ENCODE measurements at places on chromosomes 12 and 14.

DNA sequence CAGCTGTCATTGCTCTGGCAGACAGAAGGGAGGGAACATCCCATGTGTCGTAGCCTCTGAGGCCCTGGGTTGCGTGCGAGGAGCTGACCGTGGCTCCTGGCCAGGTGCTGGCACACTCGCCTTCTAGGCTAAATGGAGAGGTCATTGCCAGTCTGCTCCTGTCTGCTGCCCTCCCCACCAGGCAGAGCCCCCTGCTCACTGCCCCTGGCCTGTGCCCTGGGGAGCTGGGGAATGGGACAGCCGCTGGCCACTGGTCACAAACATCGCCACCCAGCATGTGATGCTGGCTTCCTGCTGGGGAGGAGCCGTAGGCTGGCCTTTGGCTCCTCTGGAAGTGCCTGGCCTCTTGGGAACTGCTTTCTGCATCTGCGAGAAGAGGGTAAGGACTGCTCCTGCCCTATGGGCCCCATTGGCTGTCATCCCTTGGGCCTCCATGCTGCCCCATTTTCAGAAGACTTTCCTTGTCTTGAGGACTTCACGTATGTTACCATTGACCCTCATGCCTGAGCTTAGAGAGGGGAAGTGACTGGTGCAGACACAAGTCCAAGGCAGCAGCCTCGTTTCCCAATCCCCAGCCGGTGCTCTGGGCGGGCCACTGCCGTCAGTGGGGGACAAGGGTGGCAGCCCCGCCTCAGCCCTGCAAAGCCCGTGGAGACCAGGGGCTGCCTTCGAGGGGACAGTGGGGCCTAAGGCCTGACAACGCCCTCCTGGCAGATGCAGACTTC lies 2.0 kb upstream of the TNFAIP2 start:
- no peak for DNase-seq

- no peak for DNase-seq
Observed at GRCh38 chr12:79452906-79453305, 237.9 kb downstream of the PAWR start.

- DNase-seq = no peak
Observed at GRCh38 chr14:98608071-98609060, 663.6 kb downstream of the BCL11B start.

- no peak for DNase-seq
Observed at GRCh38 chr12:123938679-123939480, 33.8 kb downstream of the CCDC92 start.

DNA sequence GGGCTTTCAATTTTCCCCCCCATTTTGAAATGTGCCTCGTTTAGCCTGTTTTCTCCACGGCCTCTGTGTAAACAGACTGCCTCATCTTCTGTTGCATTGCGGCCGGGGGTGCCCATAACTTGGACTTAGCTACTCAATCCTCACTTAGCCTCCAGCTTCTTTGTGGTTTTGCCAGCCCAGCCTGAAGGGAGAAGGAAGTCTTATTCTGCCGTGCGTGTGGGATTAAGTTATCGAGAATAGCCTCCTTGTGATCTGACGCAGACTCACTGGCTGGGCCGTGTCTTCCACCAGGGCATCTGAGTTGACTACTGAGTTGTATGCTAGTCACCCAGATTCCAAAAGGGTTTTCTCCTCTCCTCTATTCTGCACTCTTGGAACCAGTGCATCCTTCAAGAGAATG lies 8.1 kb downstream of the PRKAB1 start:
- no peak for DNase-seq

- DNase-seq = no peak
Observed at GRCh38 chr12:105480162-105480561, 149.7 kb downstream of the C12orf75 start.

DNA sequence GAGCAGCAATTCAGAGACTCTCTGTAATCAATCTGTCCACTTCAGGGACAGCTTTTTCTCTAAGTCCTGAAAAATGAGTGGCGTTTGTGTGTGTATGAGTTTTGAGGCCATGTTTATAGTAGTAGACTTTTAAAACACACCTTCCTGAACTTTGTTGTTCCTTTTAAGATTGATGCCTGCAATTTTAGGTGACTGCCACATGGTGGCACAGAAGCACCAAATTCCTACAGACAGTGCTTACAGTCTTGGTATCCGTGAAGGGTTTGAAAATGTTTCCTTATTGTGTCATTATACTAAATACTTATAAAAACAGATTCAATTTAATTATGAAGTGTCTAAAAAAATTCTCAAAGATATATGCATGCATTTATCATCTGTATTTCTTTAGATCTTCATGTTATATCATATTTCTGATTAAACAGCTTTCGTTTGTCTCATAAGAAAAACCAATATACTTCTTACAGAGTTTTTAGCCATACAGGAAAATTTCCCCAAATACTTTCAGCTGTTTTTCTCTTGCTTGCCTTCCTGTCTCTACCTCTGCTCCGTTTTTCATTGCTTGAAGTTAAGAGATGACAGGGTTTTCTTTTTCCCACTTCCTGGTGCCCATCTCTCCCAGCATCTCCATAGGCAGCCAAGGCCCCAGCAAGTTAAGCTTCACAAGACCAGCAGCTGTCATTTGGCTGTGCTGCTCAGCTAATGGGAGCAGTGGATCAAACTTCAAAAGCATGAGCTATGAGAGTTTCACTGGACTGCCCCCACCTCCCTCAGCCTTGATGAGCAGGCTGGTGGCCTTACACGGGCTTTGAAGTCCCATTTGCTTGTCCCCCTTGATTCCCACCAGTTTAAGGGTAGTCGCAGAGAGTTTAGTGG lies 259.6 kb downstream of the AKAP6 start:
- DNase-seq = no peak

GRCh38 chr14:69346710-69347109 lies 51.4 kb downstream of the ERH start:
- DNase-seq = no peak

GRCh38 chr14:68987653-68988036 lies 8.5 kb upstream of the ACTN1 start:
- no peak for DNase-seq

GRCh38 chr14:76012354-76012753 lies 26.8 kb downstream of the IFT43 start:
- DNase-seq = no peak

DNA sequence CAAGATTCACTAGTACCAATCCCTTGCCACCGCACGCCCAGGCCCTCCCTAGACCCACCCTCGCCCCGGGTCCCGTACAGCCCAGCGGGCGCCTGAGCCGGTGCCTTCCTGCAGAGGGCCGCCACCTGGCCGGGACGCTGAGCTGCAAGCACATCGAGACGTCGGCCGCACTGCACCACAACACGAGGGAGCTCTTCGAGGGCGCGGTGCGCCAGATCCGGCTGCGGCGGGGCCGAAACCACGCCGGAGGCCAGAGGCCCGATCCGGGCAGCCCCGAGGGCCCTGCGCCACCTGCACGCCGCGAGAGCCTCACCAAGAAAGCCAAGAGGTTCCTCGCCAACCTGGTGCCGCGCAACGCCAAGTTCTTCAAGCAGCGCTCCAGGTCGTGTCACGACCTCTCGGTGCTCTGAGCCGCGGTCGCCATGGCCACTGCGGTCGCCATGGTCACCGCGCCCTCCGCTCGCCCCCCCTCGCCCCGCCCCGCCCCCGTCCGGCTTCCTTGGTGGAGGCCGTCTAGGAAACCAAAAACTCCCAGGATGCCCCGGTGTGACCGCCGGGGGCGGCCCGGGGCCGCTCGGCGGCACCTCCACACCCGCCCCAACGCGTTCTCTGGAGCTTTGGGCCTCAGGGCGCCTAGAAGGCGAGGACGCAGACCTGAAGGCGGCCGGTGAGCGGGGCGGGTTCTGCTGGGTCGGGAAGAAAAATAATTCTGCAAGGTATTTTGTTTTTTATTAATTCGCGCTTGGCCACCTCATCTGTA lies 3.7 kb downstream of the REM2 start:
- no peak for DNase-seq

- DNase-seq = no peak
Observed at GRCh38 chr12:32264961-32265360, 134.4 kb upstream of the FGD4 start.

DNA sequence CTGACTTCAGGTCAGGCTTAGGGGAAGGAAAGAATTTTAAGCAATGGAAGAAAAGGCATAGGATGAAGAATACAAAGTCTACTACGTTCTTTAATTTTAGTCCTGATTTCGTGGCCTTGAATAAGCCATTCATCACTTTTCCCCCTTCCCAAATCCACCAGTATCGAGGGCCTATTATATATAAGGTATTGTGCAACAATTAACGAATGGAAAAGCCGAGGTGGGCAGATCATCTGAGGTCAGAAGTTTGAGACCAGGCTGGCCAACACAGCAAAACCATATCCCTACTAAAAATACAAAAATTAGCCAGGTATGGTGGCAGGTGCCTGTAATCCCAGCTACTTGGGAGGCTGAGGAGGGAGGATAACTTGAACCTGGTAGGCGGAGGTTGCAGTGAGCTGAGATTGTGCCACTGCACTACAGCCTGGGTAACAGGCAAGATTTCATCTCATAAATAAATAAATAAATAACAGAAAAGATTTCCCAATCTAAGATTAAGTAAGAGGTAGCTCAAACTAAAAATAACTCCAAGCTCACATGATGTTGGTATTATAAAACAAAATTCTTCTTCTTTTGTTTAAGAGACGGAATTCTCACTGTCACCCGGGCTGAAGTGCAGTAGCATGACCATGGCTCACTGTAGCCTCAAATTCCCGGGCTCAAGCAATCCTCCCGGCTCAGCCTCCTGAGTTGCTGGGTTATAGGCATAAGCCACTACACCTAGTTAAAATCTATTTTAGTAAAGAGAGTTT lies 58.3 kb upstream of the NR2C1 start:
- DNase-seq = no peak

- no peak for DNase-seq
Observed at GRCh38 chr12:90974286-90974685, 19.3 kb upstream of the CCER1 start.

- no peak for DNase-seq
Observed at GRCh38 chr14:54857830-54858269, 44.8 kb downstream of the GCH1 start.

DNA sequence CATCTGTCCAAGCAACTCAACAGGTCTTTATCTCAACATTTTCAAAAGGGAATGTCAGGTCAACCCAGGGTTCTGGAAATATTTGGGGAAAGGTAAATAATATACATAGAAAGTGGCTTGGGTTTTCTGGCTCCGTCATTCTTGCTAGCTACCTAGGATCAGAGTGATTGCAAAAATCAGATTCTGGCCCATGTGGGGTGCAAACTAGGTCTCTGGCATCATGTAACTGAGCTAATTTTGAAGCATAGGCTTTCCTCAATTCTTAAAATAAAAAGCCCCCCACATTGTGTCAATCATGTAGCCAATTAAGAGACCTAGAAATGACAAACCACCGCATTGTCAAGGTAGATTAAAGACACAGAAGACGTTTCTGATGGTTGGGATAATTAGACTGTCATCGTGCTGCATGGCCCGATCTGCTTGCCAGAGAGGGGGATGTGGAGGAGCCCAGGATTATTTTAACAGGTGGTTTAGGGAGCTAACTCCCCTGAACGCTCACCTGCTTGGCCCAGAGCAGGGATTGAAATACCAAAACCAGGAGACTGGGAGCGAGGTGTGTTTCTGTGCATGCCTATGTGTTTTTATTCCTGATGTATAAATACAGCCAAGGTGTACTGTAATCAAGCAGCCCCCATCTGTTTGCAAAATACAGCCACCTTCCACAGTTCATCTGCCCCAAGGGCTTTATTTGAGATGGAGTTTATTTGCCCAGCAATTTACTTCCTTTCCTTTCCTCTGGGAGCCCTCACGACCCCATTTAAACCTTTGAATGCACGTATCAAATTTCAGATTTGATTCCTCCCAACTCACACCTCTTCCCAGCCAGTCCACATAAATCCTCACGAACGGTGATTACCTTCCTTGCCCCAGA lies 189.5 kb downstream of the TTC8 start:
- DNase-seq = no peak
